ENCODE measurements at places on chromosomes 11 and 22. TPM values are rescaled to one million over a fixed set of nuclear protein-coding genes. Genes with fewer than 3 reads are reported as not detected.

- DNase-seq, result peak; percentile 75
Observed at GRCh38 chr11:63504933-63505586, 824 bp upstream of the LGALS12 start.

DNA sequence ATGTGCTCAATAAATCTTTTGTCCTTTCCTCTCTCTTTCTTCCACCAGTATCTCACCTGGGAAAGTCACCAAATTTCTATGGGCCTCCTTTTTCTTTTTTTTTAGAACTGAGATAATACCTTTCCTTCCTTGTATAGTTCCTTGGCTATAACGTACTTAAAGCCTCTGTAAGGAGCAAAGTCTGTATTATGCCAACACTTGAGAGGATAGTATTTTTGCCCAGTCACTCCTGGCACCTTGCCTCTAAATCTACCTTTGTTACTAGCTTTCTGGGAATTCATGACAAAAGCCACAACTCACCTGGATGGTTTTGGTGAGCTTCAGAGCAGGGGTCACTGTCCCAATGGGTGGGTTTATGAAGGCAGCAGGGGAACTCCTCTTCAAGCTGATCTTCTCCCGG lies 12.2 kb downstream of the POLDIP3 start:
- DNase-seq, result no peak

DNA sequence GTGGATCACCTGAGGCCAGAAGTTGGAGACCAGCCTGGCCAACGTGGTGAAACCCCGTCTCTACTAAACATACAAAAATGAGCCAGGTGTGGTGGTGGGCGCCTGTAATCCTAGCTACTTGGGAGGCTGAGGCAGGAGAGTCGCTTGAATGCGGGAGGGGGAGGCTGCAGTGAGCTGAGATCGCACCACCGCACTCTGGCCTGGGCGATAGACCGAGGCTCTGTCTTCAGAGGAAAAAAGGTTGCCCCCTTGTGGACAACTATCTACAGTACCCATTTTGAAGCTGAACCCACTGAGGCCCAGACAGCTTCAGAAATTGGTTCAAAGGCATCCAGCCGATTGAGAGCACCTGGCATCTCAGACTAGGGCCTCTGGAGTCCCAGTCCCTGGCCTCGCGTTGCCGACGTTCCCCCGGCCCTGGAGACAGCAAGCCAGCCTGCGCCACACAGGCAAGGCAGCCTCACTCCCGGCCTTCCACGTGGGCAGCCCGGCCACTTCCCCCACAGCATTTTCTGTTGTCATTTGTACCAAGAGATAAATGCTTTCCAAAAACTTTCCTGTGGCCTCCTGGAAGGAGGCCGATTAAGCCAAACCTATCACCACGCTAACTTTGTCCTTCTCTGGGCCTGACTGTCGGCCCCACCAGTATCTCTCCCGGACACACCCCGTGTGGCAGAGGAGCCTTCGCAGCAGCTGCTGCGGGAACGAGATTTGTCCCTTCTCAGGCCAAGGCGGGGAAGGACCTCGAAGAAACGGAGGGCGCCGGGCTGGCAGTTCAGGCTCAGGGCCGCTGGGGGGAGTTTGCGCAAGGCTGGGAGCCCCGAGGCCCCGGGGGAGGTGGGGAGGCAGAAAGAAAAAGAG lies 82.8 kb downstream of the FLI1 start:
- DNase-seq, result peak; percentile 83

- DNase-seq, result peak; percentile 20
Observed at GRCh38 chr22:49550141-49550430, 277.6 kb downstream of the BRD1 start.

DNA sequence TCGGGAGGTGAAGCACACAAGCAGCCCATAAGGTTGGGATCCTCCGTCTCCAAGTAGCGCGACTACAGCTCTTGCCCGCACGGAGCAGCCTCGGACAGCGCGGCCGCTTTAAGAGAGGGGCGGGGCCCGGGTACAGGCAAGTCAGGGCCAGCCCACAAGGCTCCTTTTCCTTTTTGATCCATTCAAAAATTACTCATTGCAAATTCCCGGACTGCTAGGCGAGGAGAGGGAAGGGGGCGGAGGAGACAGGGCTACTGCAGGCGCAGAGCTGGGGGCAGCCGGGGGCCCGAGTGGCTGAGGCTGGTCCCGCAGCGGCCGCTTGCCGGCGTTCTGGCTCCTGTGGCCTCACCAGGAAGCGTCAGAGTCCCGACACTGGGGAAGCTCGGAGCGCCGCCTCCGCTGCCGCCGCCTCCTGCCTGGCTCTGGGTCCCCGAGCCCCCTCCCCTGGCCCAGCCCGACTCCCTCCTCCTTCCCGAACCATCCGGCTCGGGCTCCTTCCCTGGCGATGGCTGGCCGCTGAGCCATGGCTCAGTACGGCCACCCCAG lies at the start of gene UBASH3B:
Gene UBASH3B (plus strand): TSS at position 196 of the 546 bp plus-strand sequence. CDS start 328 bp downstream, at position 524.
- peak; percentile 87 for DNase-seq

DNA sequence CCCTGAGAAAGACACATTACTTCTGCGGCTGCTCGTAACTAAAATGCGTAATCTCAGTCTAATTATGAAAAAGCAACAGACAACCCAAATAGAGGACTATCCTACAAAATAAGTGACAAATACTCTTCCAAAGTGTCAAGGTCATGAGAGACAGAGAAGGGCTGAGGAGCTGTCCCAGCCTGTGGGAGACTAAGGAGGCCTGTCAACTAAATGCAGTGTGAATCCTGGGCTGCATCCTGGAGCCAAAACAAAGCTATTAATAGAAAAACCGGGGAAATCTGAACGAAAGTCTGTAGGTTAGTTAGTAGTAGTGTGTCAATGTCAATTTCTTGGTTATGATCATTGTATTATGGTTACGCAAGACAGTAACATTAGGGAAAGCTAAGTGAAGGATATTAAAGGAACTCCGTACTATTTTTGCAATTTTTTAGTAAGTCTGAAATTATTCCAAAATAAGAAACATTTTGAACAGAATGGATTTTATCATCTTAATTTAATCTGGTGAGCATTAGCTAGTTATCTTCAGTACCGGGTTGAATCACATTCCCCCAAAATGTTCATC lies 39.8 kb upstream of the SLC35C1 start:
- DNase-seq, result no peak

- DNase-seq, result peak; percentile 38
Observed at GRCh38 chr22:50698546-50698945, 25.9 kb downstream of the SHANK3 start.

DNA sequence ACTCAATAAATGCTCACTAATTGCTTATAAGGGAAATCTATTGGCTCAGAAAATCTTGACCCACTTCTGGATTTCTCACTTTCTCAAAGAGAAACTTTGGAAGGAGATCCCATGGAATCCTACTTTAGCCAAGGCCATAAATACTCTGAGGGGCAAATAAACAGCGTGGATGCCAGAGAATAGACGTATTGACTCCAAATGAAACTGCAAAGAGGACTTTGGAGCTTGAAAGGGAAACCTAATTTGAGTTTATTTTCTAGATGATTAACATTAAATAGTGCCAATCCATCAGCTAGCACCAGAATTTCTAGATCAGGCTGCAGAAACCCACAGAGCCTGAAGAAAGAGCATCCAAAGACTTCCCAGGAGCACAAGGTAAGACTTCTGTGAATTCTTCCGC lies at the start of gene MS4A18:
Gene MS4A18 (plus strand): TSS at position 301 of the 400 bp plus-strand sequence.
- no peak for DNase-seq

DNA sequence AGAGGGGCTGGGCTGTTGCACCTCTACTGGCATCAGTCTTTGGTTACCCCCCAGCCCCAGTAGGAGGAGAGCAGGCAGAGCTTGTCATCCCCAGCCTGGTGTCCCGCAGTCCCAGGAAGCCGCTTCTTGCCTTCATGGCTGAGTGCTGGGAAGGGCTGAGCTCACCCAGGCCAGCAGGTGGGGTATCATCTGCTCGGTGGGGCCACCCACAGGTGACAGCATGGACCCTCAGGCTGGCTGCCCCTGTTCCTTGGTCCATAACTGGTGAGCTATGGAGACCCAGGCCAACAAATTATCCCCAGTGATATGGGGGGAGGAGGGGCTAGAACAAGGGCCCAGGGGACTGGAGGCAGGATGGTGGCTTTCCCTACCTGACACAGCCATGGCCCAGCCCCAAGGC lies 6.5 kb upstream of the RHOD start:
- no peak for DNase-seq

DNA sequence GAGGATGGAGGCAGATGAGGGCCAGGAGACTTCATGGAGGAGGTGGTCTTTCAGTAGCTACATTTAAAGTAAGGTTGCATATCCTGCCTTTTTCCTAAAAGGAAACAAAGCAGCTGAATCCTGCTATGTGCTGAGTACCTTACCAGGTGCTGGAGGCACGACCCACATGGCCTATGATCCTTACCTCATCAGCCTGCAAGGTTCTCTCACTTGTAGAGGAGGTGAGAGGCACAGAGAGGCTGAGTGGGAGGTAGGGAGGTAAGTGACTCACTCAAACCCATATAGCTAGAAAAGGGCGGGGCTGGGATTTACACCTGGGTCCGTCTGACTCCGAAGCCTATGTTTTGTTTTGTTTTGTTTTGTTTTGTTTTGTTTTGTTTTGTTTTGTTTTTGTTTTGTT lies 75.8 kb downstream of the BUD13 start:
- no peak for DNase-seq

DNA sequence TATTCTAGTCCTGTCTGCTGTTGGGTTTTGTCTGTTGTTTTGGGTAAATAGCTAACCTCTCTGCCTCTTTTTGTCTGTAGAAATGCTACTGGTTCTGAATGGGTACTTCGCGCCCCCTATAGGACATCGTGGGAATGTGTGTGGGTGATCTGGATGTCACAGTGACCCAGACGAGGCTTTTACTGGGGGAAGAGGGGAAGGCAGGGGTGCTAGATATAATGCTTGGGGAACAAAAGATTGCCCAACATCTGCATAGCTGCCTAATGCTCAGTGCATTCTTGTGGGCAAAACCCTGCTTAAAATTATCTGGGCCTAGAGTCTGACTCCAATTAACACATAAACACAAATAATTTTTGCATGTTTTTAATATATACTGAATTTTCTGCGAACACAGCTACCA lies 57.7 kb downstream of the BMAL1 start:
- peak; percentile 57 for DNase-seq

GRCh38 chr11:95100856-95101507 lies 11.3 kb downstream of the ENDOD1 start:
- DNase-seq, result no peak

ANO5 gene
- 68.9 TPM for total RNA-seq

CARD10 gene
- 8.3 TPM for total RNA-seq

TMEM191C gene
- 0.65 TPM for total RNA-seq

All from Right ventricle myocardium superior (tissue), 1 donor.